ENCODE measurements at places on chromosomes 4 and X.

DNA sequence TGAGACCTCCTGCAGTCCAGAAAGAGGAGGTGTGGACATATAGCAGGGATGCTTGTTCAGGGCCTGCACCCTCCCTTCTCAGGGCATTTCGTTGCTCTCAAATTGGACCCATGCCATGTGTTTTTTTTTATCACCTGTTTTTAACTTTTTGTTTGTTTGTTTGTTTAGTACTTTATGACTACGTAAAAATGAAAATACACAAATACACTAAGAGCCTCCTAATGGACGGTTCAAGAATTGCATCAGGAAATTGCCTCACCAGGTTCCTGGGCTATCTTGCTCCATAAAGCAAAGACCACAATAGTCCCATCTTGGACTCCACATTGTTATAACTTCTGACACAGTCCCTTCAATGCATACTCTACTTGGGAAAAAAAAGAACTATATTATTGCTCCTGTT, 1685.9 kb upstream of the TENM3 start:
- no peak for DNase-seq

DNA sequence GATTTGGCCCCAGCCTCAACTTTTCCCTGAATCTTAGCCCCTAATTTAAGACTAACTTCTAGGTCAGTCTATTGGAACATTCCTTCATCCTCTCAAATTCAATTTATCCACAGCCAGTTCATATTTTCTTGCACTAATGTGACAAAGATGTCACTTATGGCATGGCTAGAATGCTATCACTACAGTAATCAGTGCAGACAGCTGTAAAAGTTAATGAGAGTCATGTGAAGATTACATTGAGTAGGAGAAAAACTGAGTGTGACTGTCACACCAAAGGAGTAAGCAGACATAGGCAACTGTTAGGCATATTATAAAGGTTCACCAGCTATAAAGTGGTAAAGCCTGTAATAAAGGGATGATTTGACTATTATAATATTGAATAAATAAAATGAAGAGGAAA, 42.6 kb downstream of the GABRG1 start:
- no peak for DNase-seq

- DNase-seq: no peak
These were observed 43.5 kb upstream of the TMEM164 start for GRCh38 chrX:109959356-109959871.

DNA sequence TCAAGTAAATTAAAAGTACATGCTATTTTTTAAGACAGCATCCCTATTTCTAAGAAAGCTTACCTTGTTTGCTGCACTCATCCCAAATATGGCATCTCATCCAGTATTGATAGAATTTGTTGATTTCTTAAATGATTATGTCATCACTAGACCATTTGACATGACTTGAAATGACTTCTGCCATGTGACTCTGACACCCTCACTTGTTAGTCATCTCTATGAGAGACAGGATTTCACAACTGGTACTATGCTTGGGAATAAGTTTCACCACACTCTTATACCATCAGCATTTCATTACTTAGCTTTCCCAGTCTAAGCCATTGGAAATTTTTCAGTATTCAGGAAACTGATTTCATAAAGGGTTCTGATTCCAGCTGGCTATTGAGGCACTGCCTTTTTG, 55.3 kb downstream of the TMPRSS11F start:
- DNase-seq: no peak

DNA sequence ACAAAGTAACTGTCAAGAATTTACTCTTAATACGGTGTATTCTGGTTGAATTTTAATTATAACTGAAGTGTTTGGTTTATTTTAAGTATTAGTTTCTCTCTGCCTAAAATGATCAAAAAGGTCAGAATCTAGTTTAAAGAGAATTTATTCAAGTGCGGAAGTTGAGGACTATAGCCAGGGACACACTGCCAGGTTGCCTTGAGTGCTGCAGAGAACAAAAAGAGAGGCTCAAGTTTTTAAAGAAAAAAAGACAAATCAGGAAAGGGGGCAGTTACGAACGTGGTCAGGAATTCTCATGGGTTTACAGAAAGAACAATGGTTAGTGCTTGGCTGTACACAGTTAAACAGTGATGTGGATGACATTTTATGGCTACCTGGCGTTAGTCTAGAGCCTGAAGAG, 81.3 kb downstream of the SNX25 start:
- DNase-seq: no peak

Measured in stimulated activated CD8-positive, alpha-beta memory T cell treated with anti-CD3 and anti-CD28 coated beads, Interleukin-15, amount 100 ng/mL, for 4 hours (primary cell).